ENCODE measurements at places on chromosomes 5 and 9.

DNA sequence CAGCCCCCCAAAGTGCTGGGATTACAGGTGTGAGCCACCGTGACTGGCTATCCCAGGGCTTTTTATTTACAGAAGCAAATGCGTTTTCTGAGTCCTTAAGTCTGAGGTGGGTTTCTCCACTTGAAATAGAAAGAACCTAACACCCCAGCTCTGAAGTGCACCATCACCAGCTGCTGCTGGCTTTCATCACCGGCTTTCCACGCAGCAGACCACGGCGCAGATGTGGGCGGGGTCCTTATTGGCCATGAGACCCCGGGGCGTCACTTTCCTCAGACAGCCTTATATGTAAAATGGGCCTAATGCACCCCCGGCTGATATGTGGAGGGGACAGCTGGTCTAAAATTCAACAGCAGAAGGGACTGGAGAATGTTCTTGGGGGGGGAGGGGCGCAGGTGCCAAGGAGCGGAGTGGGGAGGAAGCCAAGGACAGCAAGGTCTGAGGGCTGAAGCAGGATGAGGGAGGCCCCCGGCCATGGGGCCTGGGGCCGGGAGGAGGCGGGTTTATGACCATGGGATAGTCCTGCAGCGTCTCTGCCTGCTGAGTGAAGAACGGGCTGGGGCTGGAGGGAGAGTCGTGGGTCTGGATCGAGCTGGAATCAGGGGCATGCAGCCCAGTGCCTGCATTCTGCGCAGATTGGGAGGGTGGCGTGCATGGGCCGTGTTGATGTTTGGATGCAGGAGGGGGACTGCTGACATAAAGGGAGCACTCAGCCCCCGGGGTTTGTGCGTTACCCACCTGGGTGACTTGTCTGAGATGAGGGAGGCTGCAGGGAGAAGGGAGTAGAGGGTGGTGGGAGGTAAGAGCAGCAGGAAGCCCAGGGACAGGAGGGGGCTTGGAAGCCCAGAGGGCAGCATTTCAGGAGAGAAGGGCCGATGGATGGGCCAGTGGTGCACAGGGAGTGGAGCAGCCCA is 30.2 kb downstream of the RASGEF1C start:
- no peak for DNase-seq

GRCh38 chr9:133569121-133569785 is 34.7 kb downstream of the ADAMTSL2 start:
- no peak for DNase-seq

- DNase-seq = no peak
Observed at GRCh38 chr5:105739732-105740131, 1931.0 kb downstream of the EFNA5 start.

- DNase-seq = no peak
Observed at GRCh38 chr5:64206653-64207052, 41.0 kb downstream of the RNF180 start.

DNA sequence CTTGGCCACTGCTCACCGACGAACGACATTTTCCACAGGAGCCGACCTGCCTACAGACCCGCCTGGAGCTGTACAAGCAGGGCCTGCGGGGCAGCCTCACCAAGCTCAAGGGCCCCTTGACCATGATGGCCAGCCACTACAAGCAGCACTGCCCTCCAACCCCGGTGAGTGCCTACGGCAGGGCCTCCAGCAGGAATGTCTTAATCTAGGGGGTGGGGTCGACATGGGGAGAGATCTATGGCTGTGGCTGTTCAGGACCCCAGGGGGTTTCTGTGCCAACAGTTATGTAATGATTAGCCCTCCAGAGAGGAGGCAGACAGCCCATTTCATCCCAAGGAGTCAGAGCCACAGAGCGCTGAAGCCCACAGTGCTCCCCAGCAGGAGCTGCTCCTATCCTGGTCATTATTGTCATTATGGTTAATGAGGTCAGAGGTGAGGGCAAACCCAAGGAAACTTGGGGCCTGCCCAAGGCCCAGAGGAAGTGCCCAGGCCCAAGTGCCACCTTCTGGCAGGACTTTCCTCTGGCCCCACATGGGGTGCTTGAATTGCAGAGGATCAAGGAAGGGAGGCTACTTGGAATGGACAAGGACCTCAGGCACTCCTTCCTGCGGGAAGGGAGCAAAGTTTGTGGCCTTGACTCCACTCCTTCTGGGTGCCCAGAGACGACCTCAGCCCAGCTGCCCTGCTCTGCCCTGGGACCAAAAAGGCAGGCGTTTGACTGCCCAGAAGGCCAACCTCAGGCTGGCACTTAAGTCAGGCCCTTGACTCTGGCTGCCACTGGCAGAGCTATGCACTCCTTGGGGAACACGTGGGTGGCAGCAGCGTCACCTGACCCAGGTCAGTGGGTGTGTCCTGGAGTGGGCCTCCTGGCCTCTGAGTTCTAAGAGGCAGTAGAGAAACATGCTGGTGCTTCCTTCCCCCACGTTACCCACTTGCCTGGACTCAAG is 1.5 kb downstream of the CSF2 start:
- no peak for DNase-seq

DNA sequence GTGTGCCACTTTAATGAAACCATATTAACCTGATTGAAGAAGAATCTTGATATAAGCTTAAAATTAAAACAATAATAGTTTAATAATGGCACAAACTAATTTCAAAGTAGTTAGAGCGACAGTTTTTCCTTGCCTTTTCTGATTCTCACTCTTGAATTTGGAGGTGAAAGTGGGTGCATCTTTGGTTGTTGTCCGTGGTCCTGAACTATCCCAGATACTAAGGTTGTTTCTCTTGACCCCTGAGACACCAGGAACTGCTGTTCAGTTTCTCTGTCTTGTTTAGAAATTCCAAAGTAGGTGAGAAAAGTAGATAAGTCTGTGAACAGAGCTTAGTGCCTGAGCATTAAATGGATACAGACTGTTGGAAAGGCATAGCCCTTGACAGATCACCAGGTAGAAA is 274.7 kb downstream of the FBXL7 start:
- DNase-seq = no peak

- peak; percentile 79 for DNase-seq
Observed at GRCh38 chr9:135908754-135909204, 1.4 kb upstream of the CAMSAP1 start.

GRCh38 chr5:73605223-73606087 is 20.5 kb upstream of the ARHGEF28 start:
- peak; percentile 84 for DNase-seq

DNA sequence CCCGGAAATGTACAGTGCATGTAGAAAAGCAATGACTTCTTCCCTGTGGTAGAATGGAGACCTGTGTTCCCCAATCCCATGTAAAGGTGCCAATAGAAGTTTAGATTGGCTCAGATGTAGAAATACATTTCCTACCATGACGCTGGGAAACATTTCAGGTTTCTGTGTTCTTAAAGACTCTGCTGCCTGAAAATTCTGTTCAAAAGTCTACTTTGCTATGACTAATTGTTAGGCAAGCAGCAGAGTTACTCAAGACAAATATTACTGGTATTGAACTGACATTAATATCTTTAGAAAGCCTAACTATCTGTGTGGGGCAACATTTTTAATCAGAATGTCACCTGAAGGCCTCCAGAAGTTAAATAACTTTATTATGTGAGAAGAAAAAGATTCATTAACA is 75.5 kb upstream of the ELL2 start:
- peak; percentile 47 for DNase-seq
